ENCODE measurements at places on chromosomes 6 and 20. TPM values are rescaled to one million over a fixed set of nuclear protein-coding genes. Genes with fewer than 3 reads are reported as not detected.

- H3K27ac ChIP-seq, result no peak overlapping the region
- no peak for DNase-seq
- H3K36me3 ChIP-seq, result no peaks in the 10 kb centered on the region
- no peaks in the 10 kb centered on the region for H3K4me1 ChIP-seq
Observed at GRCh38 chr6:6405031-6405430, 84.6 kb upstream of the F13A1 start.

PHACTR3 gene
- 0.16 TPM for total RNA-seq

SEMG1 gene
- total RNA-seq, result 1.8 TPM

GRCh38 chr6:75505424-75505823 is 11.8 kb upstream of the FILIP1 start:
- no peaks in the 10 kb centered on the region for H3K4me1 ChIP-seq
- no peak overlapping the region for H3K27ac ChIP-seq
- no peaks in the 10 kb centered on the region for H3K36me3 ChIP-seq

- DNase-seq, result no peak
- no peaks in the 10 kb centered on the region for H3K36me3 ChIP-seq
- no peaks in the 10 kb centered on the region for H3K4me1 ChIP-seq
- H3K27ac ChIP-seq, result no peak overlapping the region
- H3K4me3 ChIP-seq, result no peak overlapping the region
Observed at GRCh38 chr20:42309050-42309449, 690.9 kb upstream of the CHD6 start.

DNA sequence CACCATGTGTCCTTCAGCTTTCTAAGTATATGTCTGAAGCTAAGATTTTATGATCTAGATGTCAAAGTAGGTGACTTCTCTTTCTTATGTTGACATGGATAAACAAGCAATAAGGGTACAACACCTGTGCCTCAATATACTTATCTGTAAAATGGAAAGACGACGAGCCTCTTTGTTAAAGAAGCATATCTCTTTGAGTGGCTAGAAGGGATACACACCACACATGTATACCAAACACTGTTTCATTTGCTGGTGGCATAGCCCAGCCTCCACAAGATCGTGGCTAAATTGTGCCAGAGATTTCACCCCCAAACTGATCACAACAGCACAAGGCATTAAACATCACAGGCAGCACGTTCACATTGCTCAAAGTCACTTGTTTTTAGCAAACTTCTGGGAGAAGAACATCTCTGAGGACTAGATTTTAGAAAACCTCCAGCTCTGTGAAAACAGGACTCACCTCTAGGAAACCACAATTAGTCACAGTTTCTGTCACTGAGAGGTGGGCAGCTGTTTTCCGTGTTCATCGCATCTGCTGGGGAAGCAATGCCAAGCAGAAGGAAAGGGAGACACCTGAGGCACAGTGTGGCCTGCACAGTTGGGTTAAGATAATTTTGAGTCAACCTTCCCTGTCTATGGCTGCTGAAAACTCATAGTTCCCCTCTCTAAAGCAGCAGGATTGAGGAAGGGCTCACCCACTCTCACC is 263.0 kb upstream of the PLCB4 start:
- DNase-seq, result no peak
- H3K4me1 ChIP-seq, result no peaks in the 10 kb centered on the region
- H3K36me3 ChIP-seq, result no peaks in the 10 kb centered on the region
- H3K27me3 ChIP-seq, result no peaks in the 10 kb centered on the region
- no peak overlapping the region for H3K27ac ChIP-seq
- H3K4me3 ChIP-seq, result no peak overlapping the region

DNA sequence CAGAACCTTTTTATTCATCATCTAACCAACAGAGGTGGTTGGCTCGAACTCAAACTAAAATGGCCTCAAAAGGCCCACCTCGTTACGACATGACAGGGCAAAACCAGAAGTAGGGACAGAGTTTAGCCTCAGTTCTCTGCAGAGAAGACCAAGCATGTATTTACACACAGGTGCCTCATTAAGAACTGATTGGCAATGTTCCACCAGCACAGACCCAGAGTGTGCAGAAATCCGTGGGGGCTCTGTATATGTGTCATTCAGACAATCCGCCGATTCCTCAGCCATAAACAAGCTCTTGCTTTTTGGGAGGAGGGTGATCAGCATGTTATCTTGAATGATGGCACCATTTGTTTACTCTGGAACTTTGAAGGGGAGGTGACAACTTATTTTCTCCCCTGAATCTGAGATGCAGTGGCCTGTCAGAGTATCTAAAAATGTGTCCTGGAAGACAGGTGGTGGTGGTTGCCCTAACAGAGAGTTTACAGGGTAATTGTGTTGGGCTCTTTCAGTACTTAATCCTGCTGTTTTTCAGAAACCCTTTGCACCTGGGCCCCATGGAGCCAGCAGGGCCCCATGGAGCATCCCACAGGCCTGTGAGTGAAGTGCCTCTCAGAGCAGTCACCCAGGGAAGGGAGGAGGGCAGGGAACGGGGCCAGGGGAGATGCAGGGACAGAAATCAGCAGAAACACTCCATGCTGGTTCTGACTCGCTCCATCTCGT is 29.1 kb upstream of the C20orf203 start:
- no peaks in the 10 kb centered on the region for H3K27me3 ChIP-seq
- no peak for DNase-seq
- no peak overlapping the region for H3K4me3 ChIP-seq
- H3K4me1 ChIP-seq, result no peaks in the 10 kb centered on the region

DNA sequence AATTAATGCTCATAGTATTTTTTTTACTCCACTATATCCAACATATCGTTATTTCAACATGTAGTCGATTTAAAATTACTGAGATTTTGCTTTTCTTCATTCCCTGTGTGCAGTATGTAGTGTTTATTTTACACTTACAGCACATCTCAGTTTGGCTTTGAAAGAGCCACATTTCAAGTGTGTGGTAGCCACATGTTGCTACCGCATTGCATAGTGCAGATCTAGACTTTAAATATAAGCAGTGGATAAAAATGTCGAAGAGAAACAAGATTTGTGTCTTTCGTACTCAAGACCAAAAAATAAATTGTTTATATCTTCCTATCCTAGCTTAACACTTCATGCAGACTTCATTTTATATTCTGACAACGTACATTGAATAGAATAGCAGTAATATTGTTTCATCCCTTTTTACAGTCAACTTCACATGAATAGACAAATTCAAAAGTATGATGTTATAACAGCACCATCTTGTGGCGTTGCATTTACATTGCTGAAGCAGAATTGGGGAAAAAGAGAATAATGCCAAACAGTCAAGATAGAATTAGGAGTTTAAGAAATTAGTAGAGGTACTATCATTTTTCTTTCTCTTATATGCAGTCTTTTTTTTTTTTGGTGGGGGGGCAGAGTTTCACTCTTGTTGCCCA is 29.9 kb downstream of the FBXO5 start:
- H3K4me3 ChIP-seq, result no peak overlapping the region
- H3K27me3 ChIP-seq, result no peaks in the 10 kb centered on the region

DNA sequence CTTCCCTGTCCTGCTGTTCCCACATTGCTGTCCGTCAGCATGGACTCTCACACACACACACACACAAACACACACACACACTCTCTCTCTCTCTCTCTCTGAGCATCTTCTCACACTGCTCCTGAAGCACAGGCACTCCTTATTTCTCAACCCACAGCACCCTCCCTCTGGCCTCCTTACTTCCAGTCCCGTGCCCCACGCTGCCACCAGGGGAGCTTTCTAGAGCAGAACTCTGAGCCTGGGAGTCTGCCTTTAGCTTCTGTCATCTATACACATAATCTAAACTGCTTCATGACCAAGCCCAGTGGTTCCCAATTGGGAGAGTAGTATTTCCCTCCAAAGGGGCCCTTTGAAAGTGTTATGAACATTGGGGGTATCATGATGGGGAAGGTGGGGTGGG is 29.1 kb downstream of the HECA start:
- H3K4me3 ChIP-seq, result no peak overlapping the region
- no peaks in the 10 kb centered on the region for H3K27me3 ChIP-seq
- no peak overlapping the region for H3K27ac ChIP-seq

GRCh38 chr6:82607998-82608725 is 244.5 kb downstream of the TPBG start:
- H3K4me3 ChIP-seq, result no peak overlapping the region
- H3K27ac ChIP-seq, result no peak overlapping the region

GRCh38 chr6:136341367-136341766 is 51.7 kb upstream of the BCLAF1 start:
- H3K27ac ChIP-seq, result no peak overlapping the region
- H3K36me3 ChIP-seq, result no peaks in the 10 kb centered on the region
- DNase-seq, result no peak
- H3K4me1 ChIP-seq, result no peaks in the 10 kb centered on the region

DNA sequence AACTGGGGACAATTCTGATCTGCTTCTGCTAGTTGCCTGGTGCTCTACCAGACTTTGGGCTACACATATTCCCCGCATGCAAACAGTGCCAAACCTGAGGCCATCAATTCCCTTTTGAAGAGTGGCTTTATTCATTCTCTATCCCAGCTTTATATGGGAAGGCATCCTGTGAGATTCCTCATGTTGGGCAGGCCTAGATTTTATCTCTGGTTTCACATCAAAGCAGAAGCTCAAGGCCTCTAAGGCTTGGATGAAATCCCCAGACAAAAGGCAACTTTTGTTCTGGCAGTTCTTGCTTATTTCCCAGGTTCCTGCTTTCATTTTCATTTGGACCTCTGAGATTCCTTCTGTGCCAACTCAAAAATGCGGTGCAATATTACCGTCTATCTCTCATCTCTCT is 648.8 kb downstream of the QKI start:
- no peaks in the 10 kb centered on the region for H3K4me1 ChIP-seq
- DNase-seq, result peak; percentile 38
- no peak overlapping the region for H3K27ac ChIP-seq
- H3K4me3 ChIP-seq, result no peak overlapping the region

DNA sequence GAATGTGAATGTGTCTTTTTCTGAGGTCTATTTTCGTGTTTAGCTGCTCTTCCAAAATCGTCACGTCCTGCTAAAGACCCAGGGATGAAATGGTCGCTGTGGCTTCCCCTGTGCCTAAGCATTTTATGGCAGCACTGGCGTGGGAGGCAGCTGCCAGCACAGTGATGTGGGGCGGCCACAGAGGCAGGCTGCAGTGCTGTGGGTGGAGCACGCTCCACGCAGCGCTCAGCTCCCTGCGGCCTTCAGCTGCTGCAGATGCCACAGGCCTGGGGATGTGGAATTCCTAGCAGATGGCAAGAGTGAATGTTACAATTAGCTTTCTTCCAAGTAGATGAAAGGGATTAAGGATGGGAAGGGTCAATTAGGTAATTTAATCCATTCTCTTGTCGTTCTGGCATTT is 242.6 kb downstream of the SMOC2 start:
- no peaks in the 10 kb centered on the region for H3K27me3 ChIP-seq
- no peak overlapping the region for H3K4me3 ChIP-seq
- DNase-seq, result no peak
- no peaks in the 10 kb centered on the region for H3K4me1 ChIP-seq
- H3K27ac ChIP-seq, result no peak overlapping the region

PPP1R18 gene
- total RNA-seq, result 20.0 TPM

DNA sequence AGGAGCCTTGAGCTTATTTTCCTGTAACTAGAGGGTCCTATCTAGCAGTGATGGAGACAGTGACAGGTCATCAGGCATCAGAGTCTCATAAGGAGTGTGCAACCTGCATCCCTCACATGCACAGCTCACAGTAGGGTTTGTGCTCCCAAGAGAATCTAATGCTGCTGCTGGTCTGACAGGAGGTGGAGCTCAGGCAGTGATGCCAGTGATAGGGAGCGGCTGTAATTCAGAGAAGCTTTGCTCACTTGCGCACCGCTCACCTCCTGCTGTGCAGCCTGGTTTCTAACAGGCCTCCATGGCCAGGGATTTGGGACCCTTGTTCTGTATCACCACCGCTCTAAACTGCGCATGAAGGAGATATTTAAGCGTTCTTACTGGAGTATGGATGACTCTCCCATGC is 5.3 kb downstream of the KIF25 start:
- H3K27ac ChIP-seq, result no peak overlapping the region
- no peak overlapping the region for H3K4me3 ChIP-seq
- no peaks in the 10 kb centered on the region for H3K36me3 ChIP-seq
- H3K4me1 ChIP-seq, result no peaks in the 10 kb centered on the region
- no peaks in the 10 kb centered on the region for H3K27me3 ChIP-seq
- DNase-seq, result no peak

MDFI gene
- total RNA-seq, result 26.7 TPM

DNA sequence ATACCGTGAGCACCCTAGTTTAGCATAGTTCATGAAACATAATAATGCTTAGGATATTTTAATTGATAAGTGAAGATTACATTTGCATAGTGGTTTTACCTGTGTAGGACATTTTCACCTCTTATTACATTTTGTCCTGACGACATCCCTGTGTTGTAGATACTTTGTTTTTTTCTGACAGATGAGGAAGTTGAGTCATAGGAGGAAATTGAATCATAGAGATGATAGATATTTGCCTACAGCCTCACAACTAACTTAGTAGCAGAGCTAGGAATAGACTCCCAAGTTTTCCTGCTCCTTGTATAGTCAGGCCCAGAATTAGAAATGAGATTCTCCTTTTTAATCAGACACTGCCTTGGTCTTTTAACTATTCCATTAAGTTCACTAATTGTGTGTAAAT is 100.5 kb upstream of the SUPT3H start:
- no peaks in the 10 kb centered on the region for H3K36me3 ChIP-seq
- peaks cover 6% of the 10 kb centered on the region for H3K4me1 ChIP-seq
- H3K4me3 ChIP-seq, result no peak overlapping the region
- DNase-seq, result no peak

YIPF3 gene
- 89.5 TPM for total RNA-seq

DNA sequence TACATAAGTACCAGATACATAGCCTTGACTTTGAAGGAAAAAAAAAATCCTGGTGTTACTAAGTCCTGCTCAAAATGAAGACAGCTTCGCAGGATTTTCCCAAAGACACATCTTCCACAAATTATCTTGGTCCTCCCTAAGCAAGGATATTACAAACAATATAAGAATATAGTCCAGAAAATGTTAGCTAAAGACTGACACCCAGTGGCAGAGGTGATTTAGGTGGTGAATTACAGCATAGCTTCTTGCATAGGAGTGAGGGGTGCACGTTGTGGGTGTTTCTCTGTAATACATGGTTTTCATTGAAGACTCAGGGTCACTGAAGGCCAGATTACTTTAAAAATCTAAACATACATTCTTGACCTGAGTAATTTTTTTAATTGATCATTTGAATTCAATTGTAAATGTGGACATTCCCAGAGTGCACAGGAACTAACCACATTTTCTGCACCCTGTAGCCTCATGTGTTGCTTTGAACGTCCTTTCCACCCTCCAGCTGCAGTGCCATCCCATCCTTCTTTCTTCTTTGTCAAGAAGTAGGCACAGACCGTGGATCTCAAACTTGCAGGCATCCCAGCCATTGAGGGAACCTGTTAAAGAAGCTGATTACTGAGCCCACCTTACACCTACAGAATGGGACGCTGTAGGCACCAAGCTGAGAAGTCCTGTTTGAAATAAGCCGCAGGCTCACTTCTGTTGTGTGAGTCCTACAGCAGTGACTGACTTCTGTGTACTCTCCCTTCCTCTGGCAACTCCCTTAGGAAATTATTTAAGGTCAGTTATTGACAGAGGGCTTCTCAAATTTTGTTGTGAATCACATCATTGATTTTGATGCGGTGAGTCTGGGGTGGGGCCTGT is 102.6 kb downstream of the PERP start:
- no peaks in the 10 kb centered on the region for H3K36me3 ChIP-seq
- no peak overlapping the region for H3K4me3 ChIP-seq
- DNase-seq, result no peak
- H3K27me3 ChIP-seq, result no peaks in the 10 kb centered on the region
- H3K27ac ChIP-seq, result no peak overlapping the region

FAM217A gene
- total RNA-seq, result not detected

- no peak overlapping the region for H3K27ac ChIP-seq
- no peaks in the 10 kb centered on the region for H3K36me3 ChIP-seq
- H3K4me1 ChIP-seq, result no peaks in the 10 kb centered on the region
- no peaks in the 10 kb centered on the region for H3K27me3 ChIP-seq
- no peak for DNase-seq
Observed at GRCh38 chr6:19855536-19855935, 18.4 kb downstream of the ID4 start.

Measured in breast epithelium (tissue), 4 donors.